Activated CD8-positive, alpha-beta memory T cell treated with anti-CD3 and anti-CD28 coated beads for 4 hours (primary cell): ENCODE measurements at places on chromosomes 3 and 15.

DNA sequence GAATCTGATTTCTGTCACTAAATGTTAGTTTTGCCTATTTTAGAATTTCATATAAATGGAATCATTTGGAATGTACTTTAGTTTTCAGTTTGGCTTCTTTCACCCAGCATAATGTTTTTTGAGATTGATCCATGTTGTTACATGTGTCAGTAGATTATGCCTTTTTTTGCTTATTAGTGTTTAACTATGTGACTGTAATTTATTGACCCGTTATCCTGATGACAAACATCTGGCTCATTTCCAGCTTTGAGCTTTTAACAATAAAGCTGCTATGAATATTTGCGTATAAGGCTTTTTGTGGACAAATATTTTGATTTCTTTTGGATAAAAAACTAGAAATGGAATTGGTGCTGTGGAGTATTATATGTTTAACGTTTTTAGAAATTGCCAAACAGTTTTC is 254.5 kb upstream of the CFAP20DC start:
- no peak for DNase-seq

DNA sequence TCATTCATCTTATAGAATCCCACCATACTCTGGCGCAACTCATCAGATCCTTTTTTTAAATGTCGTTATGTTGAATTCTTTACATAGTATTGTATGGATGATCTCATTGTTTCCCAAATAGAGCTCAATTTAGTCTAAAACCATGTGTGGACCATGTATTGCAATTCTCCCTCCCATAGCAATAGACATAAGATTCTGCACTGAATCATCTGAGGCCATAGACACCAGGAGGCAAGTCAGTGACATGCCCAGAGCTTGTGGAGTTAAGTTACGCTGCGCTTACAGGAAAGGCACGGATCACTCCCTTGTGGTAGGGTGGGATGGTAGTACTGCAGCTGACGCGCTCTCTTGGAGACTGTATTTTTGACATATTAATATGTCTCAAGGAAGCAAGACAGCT is 211.0 kb downstream of the GABRB3 start:
- no peak for DNase-seq

DNA sequence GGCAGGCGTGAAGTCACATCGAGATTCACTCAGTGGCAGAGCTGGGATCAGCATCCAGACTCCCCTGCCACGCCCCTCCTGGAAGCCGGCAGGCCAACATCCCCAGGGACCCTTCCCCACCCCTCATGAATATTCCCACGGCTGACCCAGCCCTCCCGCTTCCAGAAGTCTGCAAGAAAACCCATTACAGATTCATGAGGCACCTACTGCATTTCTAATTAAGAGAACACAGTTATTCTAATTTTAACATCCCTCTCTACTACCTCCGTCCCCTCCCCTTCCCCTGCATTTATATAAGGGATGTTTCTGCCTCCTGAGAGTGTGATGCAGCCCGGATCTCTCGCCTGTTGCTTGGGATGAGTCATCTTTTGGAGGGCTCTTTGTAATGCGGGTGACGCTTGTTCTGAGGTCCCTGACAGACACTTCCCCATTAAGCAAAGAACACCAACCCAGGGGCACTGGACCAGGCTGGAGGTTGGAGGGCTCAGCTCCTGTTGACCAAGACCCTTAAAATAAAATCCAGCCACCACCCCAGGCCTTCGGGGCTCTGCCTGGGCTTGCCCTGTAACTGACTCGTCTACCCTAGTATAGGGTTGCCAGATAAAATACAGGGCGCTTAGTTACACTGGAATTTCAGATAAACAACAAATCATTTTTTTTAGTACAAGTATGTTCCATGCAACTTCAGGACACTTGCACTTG is 118.7 kb downstream of the NUP210 start:
- DNase-seq, result no peak

- no peak for DNase-seq
Measured at GRCh38 chr3:154568064-154568463, 138.1 kb upstream of the GPR149 start.

DNA sequence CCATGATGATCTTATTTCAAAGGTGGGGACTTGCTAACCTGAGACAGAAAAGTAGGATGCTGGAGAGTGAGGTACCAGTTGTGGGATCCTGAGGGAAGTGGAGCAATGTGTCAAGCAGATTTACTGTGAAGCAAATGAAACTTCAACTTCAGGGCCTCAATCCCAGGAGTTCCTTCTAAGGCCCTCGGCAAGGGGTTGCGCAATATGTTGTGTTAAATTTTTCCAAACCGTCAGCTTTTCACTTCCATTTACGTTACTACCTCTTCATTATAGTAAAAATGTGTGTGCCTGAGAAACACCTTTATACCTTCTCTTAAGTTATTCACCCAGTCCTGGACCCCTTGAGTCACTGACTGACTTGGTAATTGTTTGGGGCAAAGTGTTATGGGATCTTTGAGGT is 42.5 kb upstream of the KCNH8 start:
- no peak for DNase-seq

DNA sequence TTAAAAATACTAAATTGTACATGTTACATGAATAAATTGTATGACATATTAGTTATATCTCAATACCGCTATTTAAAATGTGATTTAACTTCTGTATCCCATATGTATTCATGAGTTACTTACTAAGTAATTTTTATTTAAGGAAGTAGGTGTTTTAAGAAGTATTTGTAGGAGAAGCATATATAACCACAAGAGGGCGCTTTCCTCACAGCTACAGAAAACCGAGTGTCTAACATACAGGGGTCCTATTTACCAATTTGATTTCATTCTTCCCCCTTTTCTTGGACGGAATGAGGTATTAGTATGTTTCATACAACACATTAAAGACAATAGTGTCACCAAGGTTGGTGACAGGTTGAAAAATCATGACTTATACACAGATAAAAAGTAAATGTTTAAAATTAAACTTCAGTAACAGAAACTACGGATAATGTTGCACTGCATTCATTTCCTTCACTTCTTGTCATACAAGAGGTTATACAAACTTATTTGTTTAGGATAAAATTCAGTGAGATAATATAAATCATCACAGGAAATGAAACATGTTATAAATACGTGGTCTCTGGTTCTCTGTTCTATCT is 253.6 kb downstream of the MAGI1 start:
- no peak for DNase-seq

- DNase-seq, result no peak
Measured at GRCh38 chr15:62079594-62079993, 12.8 kb downstream of the C2CD4A start.

- no peak for DNase-seq
Measured at GRCh38 chr3:171790574-171790897, 19.7 kb downstream of the PLD1 start.

GRCh38 chr15:59063042-59063441 is 41.9 kb upstream of the CCNB2 start:
- no peak for DNase-seq

GRCh38 chr15:88074386-88074785 is 182.2 kb downstream of the NTRK3 start:
- no peak for DNase-seq
